SIG-M5 (cell line): ENCODE measurements at places on chromosomes 12 and 14.

GRCh38 chr12:95358111-95359083, 115.6 kb upstream of the METAP2 start:
- DNase-seq = no peak

DNA sequence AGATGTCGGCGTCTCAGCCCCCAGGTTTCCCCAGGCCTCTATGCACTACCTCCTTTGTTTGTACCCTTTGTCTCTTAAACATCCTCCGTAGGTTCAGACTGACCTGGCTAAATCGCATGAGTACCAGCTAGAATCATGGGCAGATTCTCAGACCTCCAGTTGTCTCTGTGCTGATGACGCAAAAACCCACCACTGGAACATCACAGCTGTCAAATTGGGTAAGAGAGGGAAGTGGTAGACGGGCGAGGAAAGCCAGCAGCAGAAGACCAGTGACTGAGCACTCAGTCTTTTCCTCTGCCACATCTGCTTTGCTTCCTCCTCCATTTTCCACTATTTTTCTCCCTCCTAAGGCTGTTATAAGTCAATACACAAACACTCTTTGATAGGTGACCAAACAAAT, 29.7 kb downstream of the A2ML1 start:
- DNase-seq = no peak

- no peak for DNase-seq
These were observed 36.4 kb downstream of the DAO start for GRCh38 chr12:108916336-108916735.

DNA sequence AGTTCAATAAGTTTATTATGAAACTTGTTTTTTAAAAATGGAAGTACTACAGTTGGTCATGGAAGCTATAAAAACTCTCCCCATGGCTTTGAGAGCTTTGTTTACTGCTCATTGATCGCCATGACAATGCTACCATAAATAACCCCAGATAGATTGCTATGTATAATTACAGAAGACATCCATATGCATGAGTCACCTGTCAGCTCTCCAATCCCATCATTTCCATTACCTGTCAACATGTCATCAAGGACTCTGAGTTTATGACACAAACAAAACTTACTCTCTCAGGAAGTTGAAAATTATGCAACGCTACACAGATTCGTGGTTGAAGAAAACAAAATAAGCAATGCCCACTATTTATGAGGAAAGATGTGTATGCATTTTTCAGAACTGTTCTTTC, 144.4 kb downstream of the SEC23A start:
- no peak for DNase-seq

DNA sequence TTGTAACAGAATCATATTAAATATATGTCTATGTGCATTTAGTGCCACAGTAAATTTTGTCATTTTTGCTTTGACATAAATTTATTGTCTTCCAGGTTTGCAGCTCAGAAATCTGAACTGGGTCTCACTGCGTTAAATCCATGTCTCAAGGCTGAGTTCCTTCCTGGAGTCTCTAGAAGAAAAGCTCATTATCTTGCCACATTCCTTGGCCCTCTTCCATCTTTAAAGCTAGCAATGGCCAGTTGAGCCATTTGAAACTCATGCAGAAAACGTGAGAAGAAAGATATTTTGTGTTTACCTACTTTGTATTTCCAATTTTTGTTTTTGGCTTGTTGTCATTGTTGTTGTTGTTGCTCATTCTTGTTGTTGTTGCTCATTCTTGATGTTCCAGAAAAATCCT, 10.7 kb downstream of the PRH1 start:
- no peak for DNase-seq

GRCh38 chr12:105721051-105721825, 390.7 kb downstream of the C12orf75 start:
- no peak for DNase-seq

GRCh38 chr14:24349742-24350141, 10.0 kb upstream of the RIPK3 start:
- DNase-seq = no peak

DNA sequence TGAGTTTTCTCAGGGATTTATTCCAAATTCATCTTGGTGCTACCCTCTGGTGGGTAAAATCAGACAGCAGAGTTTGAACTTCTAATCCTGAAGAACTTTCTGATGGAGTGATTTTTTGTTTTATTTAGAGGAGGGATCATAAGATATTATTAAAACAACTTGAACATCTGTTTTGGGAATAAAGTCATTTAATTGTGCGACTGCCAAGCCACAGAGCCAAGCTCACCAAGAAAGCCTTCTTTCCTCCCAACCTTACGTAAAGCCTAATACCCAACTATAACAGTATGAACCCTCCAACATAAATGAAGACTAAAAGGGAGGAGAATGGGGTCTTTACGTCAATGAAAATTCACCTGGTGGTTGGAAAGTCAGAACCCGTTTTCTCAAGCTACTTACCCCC, 205.5 kb upstream of the IGF1 start:
- no peak for DNase-seq

DNA sequence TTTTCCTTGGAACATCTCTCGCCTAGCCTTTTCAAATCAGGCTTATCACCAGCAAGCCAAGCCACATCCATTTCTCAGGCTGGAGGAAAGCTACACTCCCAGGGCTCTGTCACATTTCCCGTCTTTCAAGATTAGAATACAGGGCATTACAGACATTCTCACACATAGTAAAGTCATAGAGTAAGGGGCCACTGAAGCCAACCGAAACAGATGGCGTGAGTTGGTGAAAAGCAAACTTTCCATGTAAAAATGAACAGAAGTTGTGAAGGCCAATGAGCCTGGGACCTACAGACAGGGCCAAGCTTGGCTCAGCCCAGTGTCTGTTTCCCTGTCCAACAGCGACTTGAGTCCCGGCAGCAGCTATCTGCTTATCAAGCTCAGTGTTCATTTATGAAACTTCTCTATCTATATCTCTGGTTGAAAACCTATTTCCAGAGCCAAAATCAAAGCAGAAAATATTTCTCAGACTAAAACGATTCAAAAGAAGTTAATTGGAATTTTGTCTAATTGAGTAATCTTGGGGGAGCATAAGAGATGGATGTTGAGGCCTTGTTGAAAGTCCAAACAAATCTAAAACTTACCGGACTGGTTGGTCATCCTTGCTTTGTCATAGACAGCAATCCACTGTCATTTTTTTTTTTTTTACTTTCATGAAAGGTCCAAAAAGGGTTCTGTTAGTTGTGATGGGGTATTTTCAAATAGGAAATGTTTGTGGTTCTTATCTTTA, 105.6 kb downstream of the DAAM1 start:
- no peak for DNase-seq

- no peak for DNase-seq
These were observed 17.3 kb downstream of the USP44 start for GRCh38 chr12:95533985-95534384.

DNA sequence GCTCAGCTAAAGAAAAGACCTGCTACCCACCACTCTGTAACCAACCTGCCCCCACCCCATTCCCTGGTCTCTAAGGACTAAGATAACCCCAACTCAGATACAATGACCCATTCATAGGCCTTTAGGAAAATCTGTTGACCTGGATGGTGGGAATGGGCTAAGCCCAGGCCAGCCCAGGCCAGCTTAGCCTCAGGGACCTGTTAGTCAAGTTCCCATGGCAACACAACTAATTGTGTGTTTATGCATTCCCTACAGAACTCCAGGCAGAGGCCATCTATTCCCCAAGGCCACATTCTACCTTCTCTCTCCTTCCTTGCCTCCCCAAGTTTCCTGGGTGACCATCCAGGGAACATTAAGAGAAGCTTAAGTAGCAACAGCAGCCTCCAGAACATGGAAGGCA, 16.1 kb upstream of the KRT8 start:
- no peak for DNase-seq

DNA sequence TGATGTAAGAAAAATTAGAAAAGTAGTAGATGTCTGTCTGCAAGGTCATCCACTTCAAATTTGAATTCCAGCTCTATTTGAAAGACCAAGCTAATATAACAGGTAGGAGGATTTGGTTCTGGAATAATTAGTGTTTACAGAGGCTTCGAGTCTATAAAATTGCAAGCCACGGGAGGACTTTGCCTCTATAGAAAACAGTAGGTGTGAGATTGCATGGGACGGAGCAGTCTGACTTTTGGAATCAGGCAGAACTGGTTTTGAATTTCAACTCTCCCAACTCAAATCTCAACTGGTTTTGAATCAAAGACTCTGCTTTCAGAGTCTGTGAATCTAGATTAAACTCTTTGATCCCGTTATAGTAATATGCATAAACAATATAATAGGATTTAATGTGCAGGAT, 82.4 kb downstream of the PIK3C2G start:
- DNase-seq = no peak

DNA sequence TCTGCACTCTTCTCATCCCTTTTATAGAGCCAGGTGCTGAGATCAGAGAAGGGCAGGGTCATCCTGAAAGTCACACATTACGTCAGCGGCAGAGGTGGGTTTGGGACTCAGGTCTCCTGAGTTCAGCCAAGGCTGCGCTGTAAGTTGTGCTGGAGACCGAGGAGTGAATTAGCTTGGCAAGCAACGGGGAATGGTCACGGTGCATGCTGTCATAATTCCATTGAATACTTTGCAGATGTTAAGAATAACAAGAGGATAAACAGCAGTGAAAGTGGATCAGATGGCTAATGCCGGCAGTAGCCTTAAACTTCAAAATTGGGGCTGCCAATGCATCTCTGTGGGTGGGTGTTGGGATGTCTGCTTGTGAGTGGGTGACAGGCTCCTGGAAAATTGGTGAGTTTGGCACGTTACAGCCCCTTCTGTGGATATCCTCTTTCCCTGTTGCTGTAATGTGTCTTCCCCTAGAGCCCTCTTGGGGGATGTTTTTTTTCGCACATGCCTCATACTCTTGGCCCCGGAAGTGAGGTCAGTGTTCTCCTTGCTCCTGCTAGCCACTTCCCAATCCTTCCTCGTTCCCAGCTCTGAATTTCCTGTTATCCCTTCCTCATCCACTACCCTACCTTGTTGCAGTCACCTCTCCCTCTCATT, 287.1 kb upstream of the SRRM4 start:
- DNase-seq = no peak

GRCh38 chr12:52125476-52125900, 46.0 kb downstream of the SMIM41 start:
- DNase-seq = no peak

- no peak for DNase-seq
These were observed 69.5 kb upstream of the FERMT2 start for GRCh38 chr14:53020193-53020932.

GRCh38 chr12:116009805-116010204, 267.7 kb downstream of the MED13L start:
- DNase-seq = no peak

DNA sequence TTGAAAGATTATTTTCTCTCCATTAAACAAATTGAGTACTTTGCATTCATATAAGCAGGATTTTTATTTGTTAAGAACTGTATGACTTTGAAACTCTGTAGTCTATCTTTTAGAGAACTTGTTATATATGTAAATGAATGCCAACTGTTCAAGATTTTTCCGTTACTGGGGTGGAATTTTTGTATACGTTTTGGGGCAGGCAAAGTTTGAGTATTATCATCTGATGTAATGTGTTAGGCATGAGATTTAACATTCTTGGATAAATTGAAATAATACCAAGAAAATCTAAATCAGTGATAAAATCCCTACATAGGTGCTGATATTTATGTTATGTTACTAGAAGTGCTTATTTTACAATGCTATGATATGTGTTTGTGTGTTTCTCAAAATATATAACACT, 8.4 kb downstream of the CNOT2 start:
- DNase-seq = no peak
